Spinal cord (tissue), 10 donors: ENCODE measurements at places on chromosomes 5 and 9.

- DNase-seq, result no peak
These were observed 93.8 kb downstream of the FEM1C start for GRCh38 chr5:115450741-115451140.

DNA sequence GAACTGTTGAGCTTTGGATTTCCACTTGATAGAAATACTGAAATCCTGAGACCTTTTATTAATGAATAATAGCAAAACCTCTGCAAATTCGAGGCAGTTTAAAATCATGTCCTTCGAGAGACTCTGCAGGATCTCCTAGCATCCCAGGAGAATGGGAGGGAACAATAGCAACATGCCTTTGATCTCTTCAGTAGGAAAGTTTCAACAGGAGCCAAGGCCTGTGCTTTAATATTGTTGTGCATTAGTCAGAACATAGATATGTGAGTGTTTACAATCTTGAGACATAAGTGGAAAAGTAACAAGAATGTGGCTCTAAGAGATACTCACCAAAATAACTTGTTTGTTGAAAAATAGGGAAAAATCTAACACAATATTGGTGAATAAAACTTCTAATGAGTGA is 83.3 kb upstream of the LHFPL2 start:
- no peak for DNase-seq

GRCh38 chr5:84642324-84642723 is 257.6 kb upstream of the EDIL3 start:
- DNase-seq, result no peak

DNA sequence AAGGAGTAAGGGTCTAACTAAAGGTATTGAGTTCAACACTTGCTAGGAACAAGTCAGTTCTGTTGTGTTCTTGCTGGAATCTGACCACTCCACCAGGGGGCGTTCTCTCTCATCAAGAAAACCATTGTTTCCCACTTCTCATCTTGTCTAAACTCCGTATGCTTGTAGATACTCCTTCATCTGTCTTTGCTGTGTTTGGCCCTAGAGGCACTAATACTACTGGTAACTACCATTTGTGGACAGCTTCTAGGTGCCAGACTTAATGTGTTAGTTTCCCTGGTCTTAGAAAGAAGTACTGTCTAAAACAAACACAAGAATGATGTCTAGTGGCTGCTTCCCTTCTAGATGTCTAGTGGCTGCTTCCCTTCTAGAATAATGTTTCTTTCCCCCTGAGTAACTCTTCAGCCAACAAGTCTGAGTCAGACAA is 18.7 kb upstream of the PTPDC1 start:
- DNase-seq, result no peak

DNA sequence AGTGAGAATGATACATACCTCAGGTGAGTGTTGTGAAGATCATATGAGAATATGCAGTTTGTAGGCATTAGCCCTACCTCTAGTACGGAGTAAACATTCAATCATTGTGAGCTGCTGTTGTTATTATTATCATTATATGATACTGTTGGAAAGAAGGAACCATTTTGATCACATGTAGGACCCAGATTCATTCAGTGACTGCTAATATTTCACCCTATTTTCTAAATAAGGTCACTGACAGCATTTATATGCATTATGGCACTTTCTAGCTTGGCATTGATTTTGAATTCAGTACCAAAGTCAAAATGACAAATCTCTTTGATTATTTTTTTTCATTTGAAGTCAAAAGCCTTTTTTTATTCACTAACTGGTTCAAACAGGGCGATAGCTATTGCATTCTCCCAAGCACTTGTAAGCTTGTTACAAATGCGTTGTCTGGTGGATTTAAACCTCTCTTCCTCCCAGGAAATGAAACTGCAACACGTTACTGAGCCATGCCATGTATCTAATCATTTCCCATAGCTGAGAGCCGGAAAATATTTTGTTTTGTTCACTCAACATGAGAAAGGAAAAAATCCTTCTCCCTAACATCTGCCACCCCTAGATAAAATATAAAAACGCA is 320.8 kb upstream of the SGCD start:
- DNase-seq, result no peak

- DNase-seq, result no peak
These were observed 66.2 kb upstream of the IL17B start for GRCh38 chr5:149445343-149445738.

GRCh38 chr5:140344683-140345423 is 1.6 kb downstream of the HBEGF start:
- DNase-seq, result peak; percentile 15
